Cardiac muscle cell (in vitro differentiated cells and primary cell): ENCODE measurements at places on chromosomes 4 and X. TPM values are rescaled to one million over a fixed set of nuclear protein-coding genes. Genes with fewer than 3 reads are reported as not detected.

ZAR1 gene
- not detected in 2 replicates for total RNA-seq

DNA sequence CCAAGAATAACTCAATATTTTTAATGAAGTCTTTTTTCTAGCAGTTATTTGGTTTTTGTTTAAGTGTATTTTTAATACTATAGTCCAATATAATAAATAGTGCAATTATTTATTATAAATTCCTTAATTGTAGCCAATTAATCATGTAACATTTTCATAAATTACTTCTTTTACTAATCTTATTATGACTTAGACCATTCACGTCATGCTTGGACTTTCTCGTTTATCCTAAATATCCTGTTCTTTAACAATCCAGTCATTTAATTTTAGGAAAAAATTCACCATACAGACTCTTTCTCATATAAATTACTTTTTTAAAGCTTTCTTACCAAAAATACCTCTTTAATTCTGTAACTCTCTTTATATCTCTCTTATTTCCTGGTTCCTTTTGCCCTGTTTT lies 350.1 kb downstream of the AR start:
- DNase-seq, result no peak

- no peak for DNase-seq
Measured at GRCh38 chr4:140688711-140689598, 67.2 kb downstream of the TBC1D9 start.

GRCh38 chr4:111210595-111210994 lies 587.7 kb upstream of the PITX2 start:
- DNase-seq, result no peak

DNA sequence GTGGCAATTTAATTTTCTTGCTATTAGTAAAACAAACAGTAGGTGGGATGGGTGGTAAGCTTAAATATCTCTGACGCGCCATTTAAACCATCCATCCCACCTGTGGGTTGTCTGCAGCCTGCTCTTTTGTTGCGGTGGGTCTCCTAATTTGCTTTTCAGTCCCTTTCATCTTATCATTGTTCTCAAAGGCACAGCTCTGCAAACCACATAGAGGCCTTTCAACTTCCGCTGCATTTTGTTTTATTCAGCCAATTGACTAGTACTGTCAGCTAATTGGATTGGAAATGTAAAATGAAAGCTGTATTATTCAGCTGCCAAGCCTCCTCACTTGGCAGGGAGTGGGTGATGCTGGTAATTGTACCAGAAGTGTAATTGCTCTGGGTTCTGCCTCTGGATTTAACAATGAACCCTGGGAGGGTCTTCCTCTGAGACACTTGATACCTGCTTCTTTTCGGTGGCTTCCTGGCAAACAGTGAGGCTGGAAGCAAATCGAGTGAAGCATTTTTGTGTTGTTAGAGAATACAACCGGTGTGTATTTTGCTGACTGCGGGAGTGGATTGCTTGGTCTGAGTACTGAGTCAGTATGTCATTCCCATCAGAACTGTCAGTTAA lies 165.6 kb downstream of the FRAS1 start:
- DNase-seq, result no peak
